A375 (cell line): ENCODE measurements at places on chromosomes 2 and 18. TPM values are rescaled to one million over a fixed set of nuclear protein-coding genes. Genes with fewer than 3 reads are reported as not detected.

The ASB18 gene
- total RNA-seq: not detected in 2 replicates

The CYRIA gene
- 0.30 and 0.53 TPM in 2 replicates for total RNA-seq

The MC5R gene
- total RNA-seq: 0.15 and 0.32 TPM in 2 replicates

The ABHD1 gene
- 0.30 and 0.53 TPM in 2 replicates for total RNA-seq

The IHH gene
- not detected in 2 replicates for total RNA-seq

The LANCL1 gene
- total RNA-seq: 15.2 and 20.4 TPM in 2 replicates

The AFTPH gene
- 16.4 and 17.4 TPM in 2 replicates for total RNA-seq

The G6PC2 gene
- total RNA-seq: not detected in 2 replicates

The SRD5A2 gene
- total RNA-seq: not detected in 2 replicates

The IL1R1 gene
- 0.21 and 0.72 TPM in 2 replicates for total RNA-seq

The SLC5A7 gene
- total RNA-seq: 0.05 TPM in 1 of 2 replicates, not detected in the other

The CCDC102B gene
- total RNA-seq: 52.6 and 64.2 TPM in 2 replicates

The ZCCHC2 gene
- total RNA-seq: 6.2 and 8.0 TPM in 2 replicates

The CGREF1 gene
- total RNA-seq: 19.0 and 23.2 TPM in 2 replicates

The KCNJ13 gene
- total RNA-seq: not detected in 2 replicates

The KCNS3 gene
- 2.8 and 11.2 TPM in 2 replicates for total RNA-seq

The TRABD2A gene
- total RNA-seq: 3.2 and 4.0 TPM in 2 replicates

The MRPL30 gene
- 37.0 and 37.9 TPM in 2 replicates for total RNA-seq

The LYG2 gene
- total RNA-seq: 0.72 TPM in 1 of 2 replicates, not detected in the other

The PLEKHH2 gene
- 3.5 and 3.6 TPM in 2 replicates for total RNA-seq

The NAPG gene
- total RNA-seq: 18.5 and 19.5 TPM in 2 replicates
